ENCODE measurements at places on chromosomes 16 and 17. TPM values are rescaled to one million over a fixed set of nuclear protein-coding genes. Genes with fewer than 3 reads are reported as not detected.

- DNase-seq, result no peak
Observed at GRCh38 chr17:47850692-47851573, at the start of gene SP6. Gene SP6 (minus strand): TSS chr17:47851163. CDS start chr17:47848429, 2,734 bp downstream.

- no peak for DNase-seq
Observed at GRCh38 chr17:82298538-82299421, 18.6 kb downstream of the CD7 start.

DNA sequence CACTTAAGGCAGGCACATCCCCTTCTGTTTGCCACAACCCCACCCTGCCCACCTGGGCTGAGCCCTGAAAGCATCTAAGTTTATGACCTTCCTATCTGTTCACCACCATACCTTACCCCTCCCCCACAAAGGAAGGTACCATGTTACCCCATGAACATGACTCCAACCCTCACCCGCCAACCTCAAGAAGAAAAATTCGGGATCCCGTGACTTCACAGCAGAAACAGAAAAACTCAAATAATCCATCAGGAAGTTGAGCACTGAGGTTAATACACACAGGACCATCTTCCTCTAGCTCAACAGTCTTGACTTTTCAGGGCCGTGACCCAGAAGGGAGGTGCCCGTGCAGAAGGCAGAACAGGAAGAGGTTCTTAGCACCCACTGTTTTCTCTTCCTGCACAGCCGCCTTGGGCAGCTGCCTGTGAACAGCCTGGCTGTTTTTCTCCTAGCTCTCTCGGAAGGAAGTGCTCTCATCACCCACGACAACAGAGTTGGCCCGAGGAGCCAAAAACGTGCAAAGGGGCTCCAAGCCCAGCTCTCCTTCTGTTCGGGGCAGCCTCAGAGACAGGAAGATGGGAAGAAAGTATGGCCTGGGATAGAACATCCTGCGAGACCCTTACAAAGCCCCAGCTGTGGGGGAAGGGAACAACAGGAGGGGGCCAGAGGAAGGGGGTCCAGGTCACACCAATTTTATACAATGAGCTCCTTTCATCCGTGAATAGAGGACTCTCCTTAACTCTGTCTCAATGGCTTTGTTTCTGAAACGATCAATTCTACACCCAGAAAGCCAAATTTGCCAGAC lies 101.1 kb downstream of the XYLT1 start:
- DNase-seq, result peak; percentile 87

DNA sequence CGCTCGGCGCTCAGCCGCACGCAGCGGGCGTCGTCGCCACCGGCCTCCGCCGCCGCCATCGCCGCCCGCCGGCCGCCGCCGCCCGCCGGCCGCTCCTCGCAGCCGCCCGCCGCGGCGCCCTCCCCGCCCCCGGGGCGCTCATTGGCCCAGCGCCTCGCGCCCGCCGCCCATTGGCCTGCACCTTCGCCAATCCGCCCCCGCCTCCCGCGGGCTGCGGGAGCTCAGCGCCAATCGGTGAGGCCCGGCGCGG lies at the start of gene PGP:
TSS of gene PGP (minus strand) at position 122 of the 250 bp plus-strand sequence. CDS start at position 59, 63 bp downstream.
- no peak for DNase-seq

DNA sequence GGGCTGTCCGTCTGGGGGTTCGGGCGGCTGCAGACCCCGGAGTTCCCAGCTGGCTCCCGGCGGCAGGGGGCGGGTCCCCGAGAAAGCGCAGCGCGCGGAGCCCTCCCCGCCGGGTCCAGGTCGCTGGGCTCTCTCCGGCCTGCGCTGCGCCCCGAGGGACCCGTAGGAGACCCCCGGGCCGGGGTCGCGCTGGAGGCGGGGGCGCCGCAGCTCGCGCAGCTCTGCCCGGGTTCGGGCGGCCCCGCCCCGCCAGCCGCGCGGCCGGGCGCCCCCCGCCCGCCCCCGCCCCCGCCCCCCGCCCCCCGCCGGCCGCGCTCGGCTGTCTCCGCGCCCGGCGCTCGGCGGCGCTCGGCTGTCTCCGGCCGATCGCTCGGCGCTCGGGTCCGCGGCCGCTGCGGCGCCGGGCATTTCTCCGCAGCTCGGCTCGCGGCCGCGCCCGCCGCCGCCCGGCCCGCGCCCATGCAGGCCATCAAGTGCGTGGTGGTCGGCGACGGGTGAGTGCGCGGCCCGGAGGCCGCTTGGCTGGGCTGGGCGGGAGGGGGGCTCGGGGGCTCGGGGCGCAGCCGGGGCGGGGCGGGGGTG lies at the start of gene RAC3:
TSS of gene RAC3 (plus strand) at position 376 of the 582 bp plus-strand sequence. CDS start at position 460, 84 bp downstream.
- DNase-seq, result no peak

GRCh38 chr17:57578608-57579225 lies 166.4 kb downstream of the CCDC182 start:
- DNase-seq, result no peak

DNA sequence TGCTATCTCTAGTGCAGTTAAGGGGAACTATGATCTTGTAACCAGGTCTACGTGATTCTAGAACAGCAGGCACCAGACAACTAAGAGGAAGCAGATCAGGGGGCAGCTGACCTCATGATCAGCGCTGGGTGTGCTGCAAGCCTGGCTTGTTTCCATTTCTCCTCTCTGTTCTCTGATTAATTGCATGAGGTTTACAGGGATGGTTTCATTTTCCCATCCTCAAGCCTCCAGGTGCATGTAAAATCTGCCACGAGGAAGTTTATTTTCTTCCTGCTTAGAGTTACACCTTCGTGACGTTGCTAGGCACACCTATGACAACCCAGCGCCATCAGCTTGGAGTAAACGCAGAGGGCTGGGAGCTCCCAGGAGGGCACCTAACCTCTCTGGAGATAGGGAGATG lies 4.3 kb upstream of the NUPR1 start:
- no peak for DNase-seq

DNA sequence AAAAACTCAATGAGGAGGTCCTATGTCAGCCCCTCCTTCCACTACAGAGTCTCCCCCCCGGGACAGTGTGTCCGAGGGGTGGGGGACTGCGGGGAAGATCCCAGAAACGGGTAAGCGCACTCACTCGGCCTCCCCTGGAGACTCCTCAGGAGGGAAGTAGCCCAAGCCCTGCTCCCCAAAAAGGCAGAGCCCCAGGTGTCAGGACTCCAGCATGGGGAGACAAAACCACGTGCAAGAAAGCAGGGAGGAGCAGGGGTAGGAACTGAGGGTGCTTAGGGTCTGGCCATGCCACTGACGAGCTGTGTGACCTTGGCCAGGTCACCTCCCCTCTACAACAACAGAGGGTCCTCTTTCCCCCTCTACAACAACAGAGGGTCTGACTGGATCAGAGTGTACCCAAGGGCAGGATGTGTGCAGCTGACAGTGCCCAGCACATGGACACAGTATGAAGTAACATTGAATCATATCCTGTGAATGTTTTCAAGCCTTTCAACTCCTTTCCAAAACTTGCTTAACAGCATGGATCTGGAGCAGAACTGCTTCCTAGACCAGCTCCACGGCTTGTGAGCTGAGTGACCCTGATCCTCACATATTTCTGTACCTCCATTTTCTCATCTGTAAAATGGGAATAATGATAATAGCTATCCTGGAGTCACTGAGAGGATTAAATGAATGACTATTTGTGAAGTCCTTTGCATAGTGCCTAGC lies 2.1 kb upstream of the NAGS start:
- no peak for DNase-seq

- no peak for DNase-seq
Observed at GRCh38 chr17:41284546-41284945, 9.0 kb downstream of the KRTAP9-7 start.

- DNase-seq, result no peak
Observed at GRCh38 chr17:59298521-59298920, 32.9 kb upstream of the YPEL2 start.

- DNase-seq, result no peak
Observed at GRCh38 chr16:55697867-55698266, 42.1 kb downstream of the SLC6A2 start.

DNA sequence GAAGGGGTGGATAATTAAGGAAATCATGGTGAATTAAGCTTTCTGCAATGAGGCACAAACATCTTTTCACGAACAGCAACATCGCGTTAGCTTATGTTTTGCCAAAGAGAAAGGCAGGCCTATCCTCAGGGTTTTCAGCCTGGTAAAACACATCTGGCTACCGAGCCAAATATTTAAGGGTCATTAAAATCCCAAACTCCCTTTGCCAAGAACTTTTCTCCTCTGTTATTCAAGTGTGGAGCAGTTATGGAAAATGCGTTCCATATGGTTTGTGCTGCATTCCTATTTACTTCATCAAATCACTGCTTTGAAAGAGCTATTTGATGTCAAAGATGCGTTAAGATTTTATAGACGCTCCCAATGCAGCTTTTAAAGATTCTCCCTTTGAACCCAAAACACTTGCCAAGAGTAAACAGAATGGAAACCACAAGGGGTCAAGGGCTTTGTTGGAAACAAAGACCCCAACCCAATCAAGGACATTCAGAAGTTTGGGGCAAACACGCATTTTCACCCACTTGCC lies 308.3 kb upstream of the CDH5 start:
- DNase-seq, result no peak

DNA sequence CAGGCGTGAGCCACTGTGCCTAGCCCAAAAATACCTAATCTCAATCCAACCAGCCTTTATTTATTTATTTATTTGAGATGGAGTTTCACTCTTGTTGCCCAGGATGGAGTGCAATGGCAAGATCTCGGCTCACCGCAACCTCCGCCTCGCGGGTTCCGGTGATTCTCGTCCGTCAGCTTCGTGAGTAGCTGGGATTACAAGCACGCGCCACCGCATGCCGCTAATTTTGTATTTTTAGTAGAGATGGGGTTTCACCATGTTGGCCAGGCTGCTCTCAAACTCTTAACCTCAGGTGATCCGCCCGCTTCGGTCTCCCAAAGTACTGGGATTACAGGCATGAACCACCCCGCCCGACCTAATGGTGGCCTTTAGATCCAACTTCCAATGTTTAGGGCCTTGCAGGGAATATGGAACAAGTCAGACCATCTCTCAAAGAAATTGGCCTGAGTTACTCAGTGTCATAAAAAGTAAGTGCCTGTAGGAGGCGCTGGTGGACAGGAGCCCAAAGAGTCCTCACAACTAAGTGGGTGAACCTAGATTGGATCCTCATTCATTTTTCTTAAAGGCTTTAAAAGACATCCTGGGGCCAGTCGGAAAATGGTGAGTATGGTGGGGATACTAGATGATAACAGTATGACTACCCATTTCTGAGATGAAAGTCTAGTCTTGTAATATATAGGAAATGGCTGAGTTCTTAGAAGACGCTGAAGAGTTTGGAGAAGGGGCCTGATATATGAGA lies 4.6 kb downstream of the ZSCAN10 start:
- no peak for DNase-seq

DNA sequence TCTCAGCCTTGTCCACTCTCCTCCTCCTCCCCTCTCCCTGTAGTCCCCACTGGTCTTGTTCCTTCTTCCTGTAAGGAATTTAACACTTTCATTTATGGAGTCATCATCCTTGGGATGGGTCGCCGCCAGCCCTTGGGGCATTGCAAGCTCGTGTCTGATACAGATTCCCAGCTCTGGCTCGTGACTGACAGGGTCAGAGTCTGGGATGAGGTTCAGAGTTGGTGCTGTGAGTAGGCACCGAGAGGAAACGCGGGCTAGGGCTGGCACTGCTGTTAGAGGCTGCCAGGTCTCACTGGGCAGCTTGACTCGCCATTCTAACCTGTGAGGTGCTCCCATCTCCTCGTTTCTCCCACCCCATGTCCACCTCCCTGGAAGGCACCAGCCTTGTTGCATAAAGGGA lies 407.0 kb downstream of the SOX9 start:
- no peak for DNase-seq

DNA sequence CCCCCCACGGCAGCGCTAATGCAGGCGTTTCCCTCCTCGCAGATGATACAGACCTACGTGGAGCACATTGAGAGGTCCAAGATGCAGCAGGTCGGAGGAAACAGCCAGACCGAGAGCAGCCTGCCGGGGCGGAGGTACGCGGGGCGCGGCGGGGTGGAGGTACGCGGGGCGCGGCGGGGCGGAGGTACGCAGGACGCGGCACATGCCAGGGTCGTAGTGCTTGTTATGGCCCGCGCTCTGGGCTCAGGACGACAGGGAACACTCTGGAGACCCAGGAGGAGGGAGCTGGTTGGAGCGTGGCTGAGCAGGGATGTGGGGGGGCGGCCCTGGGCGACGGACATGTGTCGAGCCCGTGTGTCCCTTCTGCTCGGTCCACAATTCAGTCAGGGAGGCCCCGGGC lies 23.4 kb downstream of the MAPK8IP3 start:
- DNase-seq, result no peak

- no peak for DNase-seq
Observed at GRCh38 chr17:80189611-80190010, 19.8 kb downstream of the CARD14 start.

DNA sequence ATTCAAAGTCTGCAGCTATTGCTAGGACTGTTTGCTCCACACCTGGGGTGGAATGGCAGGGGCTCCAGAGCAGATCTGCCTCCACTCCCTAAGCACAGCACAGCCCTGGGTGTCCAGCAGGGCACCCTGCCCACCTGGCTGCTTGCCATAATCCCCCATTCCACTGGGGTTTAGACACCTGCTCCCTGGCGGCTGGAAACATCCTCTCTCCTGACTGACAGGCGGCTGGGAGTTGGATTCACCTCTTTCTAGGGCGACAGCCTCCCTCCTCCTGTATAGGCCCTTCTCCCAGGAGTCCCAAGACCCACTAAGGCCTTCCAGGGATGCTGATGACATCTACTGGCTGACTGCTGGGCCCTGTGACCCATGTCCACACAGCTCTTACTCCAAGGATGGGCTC lies 18.0 kb downstream of the HDAC5 start:
- no peak for DNase-seq

DNA sequence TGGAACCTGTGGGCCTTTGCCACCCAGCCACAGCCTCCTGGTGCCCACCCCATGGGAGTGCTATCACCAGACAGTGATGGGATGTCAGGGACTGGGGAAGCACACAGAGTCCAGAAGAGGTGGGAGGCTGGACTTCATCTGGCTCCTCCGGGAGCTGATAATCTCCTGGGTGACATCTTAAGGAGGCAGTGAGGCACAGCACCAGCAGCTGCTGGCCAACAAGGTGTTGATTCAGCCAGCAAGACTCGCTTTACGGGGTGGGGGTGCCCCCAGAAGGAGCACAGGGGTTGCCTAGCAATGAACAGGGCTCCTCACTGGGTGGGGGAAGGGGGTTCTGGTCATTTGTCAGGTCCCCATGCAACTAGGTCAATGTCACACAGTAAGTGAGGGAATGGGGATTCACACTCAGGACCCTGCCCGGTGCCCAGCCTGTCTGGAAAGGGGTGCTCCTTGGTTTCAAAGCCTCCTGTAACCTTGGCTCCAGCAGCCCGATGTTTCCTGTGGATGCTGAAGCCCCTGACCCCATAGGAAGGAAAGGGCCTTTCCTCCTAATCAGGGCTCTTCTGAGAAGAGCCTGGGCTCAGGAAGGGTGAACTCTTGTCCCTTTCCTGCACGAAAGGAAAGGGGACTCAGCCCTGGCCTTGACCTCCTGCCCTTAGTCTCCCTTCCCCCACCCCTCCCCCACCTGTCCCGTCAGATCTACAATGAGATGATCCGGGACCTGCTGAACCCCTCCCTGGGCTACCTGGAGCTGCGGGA lies 17.7 kb downstream of the KIF19 start:
- no peak for DNase-seq

GRCh38 chr17:9760266-9760665 lies 31.1 kb downstream of the DHRS7C start:
- no peak for DNase-seq

- no peak for DNase-seq
Observed at GRCh38 chr17:39167476-39167875, 1.5 kb upstream of the ARL5C start.

Gene HS3ST3A1
- 0.57 TPM for total RNA-seq

Gene SAMD14
- total RNA-seq, result 1.7 TPM

Gene TBC1D28
- total RNA-seq, result not detected

Gene GP1BA
- not detected for total RNA-seq

Gene CACNG4
- not detected for total RNA-seq

Gene CDR2L
- 22.1 TPM for total RNA-seq

Gene PRSS22
- total RNA-seq, result not detected

Gene KCNJ12
- 12.6 TPM for total RNA-seq

Gene SOX9
- total RNA-seq, result 13.8 TPM

Gene MILR1
- 3.8 TPM for total RNA-seq

Gene CDT1
- 0.65 TPM for total RNA-seq

Data from Right ventricle myocardium inferior (tissue), 1 donor.